ENCODE measurements at places on chromosomes 7 and 10.

DNA sequence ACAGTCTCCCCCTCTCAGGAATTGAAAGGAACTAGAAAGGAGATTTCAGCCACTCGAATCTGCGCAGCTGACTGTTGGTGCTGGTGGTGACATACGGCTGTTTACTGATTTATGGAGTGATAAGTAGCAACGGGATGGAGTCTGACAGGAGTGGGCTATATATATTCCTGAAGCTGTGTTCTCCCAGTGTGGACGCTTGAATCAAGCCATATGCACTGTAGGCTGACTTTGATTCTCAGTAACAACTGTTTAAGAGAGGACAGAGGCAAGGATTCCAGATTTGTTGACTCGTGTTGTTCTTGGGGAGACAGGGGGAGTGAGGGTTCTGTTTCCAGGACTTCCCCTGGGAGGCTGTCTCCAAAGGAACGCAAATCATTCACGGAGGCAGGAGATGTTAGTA lies 260.1 kb upstream of the AUTS2 start:
- DNase-seq: no peak

DNA sequence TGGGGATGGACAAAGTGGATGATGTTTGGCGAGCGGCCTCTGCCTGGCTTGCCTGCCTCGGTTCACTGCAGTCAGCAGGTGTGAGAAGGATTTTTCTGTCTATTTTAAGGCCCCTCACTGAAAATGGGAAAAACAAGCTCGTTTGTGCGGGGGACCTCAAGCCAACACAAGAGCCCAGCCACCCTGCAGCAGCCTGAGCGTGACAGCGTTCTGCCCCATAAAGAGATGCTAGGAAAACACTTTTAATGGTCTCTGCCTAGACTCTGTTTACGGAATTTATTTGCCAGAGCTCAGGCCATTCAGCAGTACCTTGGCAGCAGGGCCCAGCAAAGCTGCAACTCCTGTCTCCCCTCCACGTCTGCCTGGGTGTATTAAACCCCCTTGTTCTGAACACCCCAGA lies 131.7 kb downstream of the GRK5 start:
- no peak for DNase-seq

GRCh38 chr10:100749309-100750217 lies 4.2 kb downstream of the PAX2 start:
- DNase-seq: no peak

GRCh38 chr10:130606001-130606405 lies 469.8 kb downstream of the GLRX3 start:
- DNase-seq: no peak

GRCh38 chr7:150321788-150322113 lies 1.4 kb upstream of the LRRC61 start:
- no peak for DNase-seq

GRCh38 chr10:488933-489215 lies 200.6 kb downstream of the DIP2C start:
- no peak for DNase-seq

- DNase-seq: no peak
These were observed 161.7 kb downstream of the HTR7 start for GRCh38 chr10:90695915-90696676.

DNA sequence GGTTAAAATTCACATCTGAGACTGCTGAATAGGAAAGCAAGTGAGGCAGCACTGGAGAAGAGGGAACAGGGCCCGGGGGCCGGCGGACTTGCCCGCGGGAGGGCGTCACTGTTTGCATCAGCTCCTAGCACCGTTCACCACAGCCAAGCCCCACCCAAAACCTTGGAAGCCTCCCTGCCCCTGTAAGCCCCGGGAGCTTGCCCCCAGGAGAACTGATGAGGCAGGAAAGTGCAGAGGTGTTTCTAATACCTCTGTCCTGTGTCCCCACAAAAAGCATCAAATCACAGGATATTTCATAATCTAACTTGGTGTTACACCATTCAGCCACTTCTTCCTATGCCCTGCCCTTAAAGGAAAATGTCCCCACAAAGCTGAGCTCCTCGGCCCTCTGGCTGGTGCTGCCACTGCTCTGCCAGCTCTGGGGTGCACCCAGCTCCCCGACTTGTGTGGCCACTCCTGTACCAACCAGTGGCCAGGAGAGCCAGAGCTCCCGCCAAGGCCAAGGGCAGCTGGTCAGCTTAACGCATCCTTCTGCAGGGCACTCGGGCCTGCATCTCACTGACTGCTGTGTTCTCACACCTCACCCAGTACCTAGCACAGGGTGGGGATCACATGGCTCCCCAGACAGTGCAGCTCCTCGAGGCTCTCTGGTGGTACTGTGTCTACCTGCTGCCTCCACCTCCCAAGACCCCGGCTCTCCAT lies 47.3 kb upstream of the CNPY1 start:
- DNase-seq: no peak

GRCh38 chr10:12218991-12219390 lies 23.0 kb downstream of the CDC123 start:
- DNase-seq: no peak

- no peak for DNase-seq
These were observed 54.7 kb downstream of the ARHGAP22 start for GRCh38 chr10:48550071-48550691.

GRCh38 chr10:116886772-116887171 lies 37.5 kb downstream of the ENO4 start:
- DNase-seq: no peak

DNA sequence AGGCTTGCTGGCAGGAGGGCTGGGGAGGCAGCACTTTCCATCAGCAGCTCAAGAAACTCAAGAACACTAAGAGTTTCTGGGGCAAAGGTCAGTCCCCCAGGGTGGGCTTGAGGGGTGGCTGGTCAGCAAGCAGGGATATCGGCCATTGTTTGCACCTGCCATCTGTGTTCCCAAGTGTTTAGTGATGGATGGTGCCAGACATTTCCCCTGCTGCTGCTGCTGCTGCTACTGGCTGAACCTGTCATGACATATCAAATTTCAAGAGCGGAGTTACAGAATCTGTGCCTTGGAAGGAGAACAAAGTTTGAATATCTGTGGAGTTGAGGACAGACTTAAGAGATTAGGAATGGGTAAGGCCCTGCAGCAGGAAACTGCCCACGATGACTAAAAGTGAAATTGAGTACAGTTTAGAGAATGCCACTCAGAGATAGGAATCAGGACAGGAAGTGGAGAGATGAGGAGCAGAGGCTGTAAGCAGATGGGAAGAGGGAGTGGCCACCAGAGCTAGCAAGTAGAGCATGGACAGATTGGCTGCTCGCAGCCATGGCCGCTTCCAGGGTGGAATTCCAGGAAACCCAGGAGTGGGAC lies 39.2 kb upstream of the PPP1R3C start:
- DNase-seq: no peak

DNA sequence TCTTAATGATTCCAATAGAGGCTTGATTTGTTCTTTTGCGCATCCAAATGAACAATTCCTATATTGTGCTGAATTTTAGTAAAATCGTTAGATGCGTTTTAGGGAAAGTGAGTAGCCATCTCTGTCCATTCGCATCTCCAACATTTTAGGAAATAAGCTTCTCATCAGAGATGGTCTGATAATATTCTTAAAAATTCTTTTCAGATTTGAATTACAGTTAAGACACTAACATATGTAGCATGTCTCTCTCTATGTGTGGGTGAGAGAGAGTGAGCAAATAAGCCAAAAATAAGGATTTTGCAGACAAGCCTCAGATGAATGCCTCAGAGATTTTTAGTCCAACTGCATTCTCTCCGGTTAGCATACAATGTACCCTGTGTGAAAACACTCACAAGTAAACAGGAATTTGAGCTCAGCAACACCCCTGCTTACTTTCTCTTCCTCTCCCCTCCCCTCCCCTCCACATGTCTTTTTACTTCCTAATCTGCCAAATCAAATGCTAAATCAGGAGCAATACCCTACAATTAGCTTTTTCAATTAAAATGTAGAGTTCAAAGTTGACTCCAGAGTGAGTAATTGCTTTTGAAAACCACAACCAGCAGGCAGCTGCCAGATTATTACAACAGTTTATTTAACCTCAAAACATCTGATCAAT lies 354.4 kb downstream of the CRPPA start:
- no peak for DNase-seq

DNA sequence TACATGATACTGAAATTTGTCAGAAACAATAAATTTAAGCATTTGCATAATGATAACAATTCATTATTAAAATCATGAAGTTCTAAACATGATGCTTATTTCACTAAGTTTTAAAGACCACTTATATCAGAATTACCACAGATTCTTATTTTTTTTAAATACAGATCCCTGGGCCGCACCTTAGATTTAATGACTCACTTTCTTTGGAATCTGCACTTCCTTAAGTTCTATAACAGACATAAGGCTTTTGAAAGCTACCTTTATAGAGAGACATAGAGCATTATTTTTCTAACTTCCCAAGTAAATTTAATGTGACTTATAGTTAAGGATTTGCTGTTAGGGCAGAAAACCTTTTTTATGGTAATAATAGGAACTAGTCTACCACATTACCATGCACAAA lies 214.9 kb downstream of the IPMK start:
- DNase-seq: no peak

DNA sequence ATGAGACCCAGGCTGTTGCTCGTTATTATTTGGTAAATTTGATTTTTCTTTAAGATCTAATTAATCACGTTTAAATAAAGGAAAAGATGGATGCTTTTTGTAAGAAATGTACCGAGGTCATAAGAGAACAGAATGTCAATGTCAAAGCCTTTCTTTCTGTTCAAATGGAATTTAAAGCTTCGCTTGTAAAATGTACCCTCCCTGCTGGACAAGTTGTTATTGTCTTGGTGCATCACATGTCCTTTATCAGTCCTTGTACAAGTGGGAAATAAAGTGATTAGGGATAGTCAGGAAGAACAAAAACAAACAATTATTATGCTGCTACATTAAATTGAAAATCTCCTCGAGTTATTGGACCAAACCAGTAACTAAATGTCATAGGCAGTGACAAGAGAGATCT lies 363.2 kb downstream of the PHTF2 start:
- no peak for DNase-seq

DNA sequence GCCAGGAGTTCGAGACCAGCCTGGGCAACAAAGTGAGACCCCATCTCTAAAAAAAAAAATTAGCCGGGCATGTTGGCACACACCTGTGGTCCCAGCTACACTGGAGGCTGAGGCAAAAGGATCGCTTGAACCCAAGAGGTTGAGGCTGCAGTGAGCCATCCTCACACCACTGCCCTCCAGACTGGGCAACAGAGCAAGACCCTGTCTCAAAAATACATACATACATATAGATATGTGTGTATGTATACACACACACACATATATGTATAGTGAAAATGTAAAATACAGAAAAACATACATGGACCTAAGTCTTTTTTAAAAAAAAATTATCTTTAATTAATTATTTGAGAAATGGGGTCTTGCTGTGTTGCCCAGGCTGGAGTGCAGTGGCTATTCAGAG lies 5.5 kb downstream of the SMO start:
- no peak for DNase-seq

DNA sequence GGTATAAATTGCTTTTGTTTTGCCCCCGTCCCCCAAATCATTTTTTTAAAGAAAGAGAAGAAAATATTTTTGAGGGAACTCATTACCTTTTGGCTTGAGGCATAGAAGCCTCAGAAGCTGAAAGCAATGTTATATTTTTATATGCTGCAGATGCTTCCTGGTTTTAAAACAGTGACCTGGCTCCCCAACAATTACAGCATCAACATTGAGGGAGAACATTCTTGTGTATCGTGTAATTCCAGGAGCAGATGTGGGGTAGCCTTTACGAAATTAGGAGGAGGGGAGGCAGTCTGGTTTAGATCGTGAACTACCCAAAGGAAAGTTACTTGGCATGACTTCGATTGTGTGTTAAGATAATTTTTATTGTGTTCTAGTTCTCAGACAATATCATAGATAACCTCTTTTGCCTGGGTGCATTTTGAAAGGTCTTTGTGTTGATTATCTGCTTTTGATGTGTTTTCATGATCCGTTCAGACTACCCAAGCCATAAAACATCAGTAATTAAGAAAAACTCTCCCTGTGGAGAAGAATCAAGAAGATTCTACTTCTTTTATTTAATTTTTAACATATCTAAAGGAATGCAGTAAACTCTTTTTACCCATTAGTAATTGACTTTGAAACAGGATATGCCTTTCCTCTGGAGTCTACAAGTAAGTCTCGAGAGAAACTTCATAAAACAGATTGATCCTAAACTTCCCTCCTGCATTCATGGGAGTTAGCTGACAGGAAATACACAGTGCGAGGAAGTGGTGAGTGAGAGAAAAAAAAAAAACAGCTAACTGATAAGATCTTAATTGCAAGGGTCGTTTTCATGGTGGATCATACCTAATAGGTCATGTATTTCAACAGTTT lies 141.4 kb downstream of the KIAA1217 start:
- DNase-seq: no peak

DNA sequence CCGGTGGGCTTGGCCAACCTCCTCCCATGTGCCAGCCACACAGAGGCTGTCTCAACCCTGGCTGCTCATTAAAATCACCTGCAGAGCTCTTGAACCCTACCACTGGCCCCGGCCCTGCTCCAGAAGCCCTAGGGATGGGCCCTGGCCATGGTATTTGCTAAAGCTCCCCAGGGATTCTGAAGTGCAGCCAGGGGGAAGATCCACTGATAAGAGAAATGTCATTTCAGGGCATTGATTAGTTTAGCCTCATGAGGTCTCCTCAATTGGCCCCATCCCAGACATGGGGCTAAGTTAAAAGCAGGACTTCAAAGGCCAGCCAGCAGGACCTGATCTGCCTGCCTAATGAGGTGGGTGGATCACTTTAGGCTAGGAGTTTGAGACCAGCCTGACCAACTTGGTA lies 65.2 kb downstream of the ABRAXAS2 start:
- DNase-seq: no peak

Data from A549 (cell line).